AG20443 (cell line): ENCODE measurements at places on chromosomes 1 and 21.
A peak's percentile ranks its signal among the peaks of the same experiment; 100 is the strongest.

GRCh38 chr1:181354865-181355264 is 128.5 kb upstream of the CACNA1E start:
- no peak for DNase-seq

GRCh38 chr1:186819126-186819525 is 9.6 kb upstream of the PLA2G4A start:
- DNase-seq = peak; percentile 41

GRCh38 chr1:20560966-20561365 is 8.6 kb downstream of the FAM43B start:
- no peak for DNase-seq

GRCh38 chr1:95145493-95145892 is 28.3 kb downstream of the TLCD4 start:
- no peak for DNase-seq

- DNase-seq = peak; percentile 29
Measured at GRCh38 chr21:45347712-45348499, 57.1 kb upstream of the COL18A1 start.

DNA sequence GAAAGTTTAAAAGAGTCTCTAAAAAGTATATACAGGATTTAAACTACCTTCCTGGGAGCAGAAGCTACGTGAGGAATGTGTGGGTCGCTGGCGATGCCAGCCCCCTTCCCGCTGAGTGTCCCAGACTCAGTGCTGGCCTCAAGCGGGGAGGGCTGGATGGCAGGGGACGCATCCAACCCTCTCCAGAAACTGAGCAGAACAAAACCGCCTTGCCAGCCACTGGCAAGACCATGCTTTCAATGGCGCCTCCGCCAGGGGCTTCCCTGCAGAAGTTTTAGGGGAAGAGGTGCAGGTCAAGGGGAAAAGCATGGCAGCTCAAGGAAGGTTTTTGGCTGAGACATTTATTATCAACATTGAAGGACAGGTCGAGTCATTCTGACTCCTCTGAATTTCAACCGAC is 26.1 kb downstream of the NADK start:
- DNase-seq = no peak

GRCh38 chr1:29122682-29123052 is 1.0 kb downstream of the TMEM200B start:
- DNase-seq = peak; percentile 95

GRCh38 chr1:162687870-162688269 is 55.6 kb downstream of the DDR2 start:
- DNase-seq = no peak

GRCh38 chr1:30284226-30284625 is 439.2 kb downstream of the MATN1 start:
- no peak for DNase-seq

DNA sequence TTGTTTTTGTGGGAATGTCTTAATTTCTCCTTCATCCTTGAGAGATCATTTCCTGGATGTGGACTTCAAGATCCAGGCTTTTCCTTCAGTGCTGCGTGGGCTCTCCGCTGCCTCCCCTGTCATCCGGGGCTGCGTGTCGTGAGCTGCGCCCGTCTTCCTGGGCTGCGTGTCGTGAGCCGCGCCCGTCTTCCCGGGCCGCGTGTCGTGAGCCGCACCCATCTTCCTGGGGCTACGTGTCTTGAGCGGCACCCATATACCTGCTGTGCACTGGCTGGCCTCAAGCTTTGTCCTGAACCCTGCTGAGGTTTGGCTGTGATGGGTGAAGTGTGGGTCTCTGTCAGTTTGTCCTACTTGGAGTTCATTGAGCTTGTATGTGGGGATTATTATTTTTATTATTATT is 55.1 kb downstream of the PCNT start:
- no peak for DNase-seq

- DNase-seq = peak; percentile 57
Measured at GRCh38 chr1:161978011-161978790, 45.5 kb downstream of the OLFML2B start.

DNA sequence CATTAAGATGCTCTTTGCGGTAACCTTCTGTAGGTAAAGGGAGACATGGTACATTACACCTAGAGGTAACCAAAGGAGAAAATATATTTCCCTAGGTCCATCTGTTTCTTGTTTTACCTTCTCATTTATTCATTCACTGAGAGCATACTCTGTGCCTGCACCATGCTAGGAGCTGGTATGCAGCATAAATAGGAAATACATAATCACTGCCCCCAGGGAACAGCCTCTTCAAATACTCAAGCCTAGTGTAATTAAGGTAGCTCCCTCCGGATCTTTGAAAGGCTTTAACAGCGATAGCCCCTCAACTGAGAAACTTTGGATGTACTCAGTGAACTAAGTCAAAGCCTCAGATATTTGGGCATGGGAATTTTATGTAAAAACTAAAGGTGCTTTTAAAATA is 123.6 kb downstream of the GABPA start:
- DNase-seq = no peak

DNA sequence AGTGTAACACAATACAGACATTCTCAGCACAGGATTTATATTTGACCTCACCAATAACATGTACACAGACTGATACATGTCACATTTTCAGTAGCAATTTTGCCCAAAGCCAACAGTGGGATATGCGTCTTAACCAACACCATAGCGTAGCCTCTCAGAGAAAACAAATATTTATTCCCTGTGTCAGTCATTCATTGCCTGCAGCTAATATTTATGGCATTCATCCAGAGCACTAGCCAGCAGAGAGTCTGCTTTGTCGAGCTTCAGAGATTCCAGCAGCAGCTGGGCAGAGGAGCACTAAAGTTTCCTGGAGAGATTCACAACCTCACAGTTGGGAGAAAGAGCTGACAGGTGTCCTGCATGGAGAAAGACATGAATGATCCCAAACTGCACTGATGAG is 400.7 kb upstream of the DAB1 start:
- DNase-seq = no peak

DNA sequence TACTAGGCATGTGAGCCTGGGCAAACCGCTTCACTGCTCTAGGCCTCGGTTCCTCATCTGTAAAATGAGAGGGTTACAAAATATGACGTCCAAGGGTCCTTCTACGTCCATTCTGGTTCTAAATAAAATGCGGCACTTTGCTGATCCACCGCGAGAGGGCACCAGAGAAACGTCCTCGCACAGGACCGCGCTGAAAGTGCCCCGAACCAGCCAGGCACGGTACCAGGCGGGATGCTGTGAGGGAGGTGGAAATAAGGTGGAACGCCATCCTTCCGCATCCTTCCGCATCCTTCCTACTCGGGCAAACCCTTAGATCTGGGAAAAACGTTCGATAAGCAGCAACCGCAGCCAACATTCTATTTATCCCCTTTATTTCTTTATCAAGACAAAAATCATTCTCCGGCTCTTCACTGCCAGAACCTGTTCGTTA is 60.3 kb upstream of the KRTAP19-8 start:
- DNase-seq = peak; percentile 85

DNA sequence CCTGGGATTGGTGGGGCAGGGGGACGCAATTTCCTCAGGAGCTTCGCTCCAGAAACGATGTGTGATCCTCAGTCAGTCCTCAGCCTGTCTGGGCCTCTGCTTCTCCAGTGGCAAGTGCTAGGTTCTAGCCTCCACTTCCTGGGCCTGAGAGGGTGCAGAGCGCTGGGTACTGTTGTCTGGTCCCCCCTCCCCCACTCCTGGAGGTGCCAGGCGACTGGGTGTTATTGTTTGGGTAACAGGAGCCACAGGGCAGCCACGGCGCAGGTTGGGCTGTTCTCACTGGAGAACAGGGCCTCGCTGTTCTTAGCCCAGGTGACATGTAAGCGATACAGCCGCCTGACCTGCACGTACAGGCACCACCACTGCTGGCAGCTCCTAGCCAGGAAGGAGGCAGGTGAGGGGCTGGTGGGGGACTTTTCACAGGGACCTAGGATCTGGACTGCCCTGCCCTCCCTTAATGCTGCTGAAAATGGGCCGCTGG is 2.1 kb downstream of the RPS6KA1 start:
- DNase-seq = no peak

GRCh38 chr1:125085720-125086591 is 3901.2 kb downstream of the SRGAP2C start:
- no peak for DNase-seq

GRCh38 chr1:225480825-225481434 is 53.1 kb upstream of the LBR start:
- DNase-seq = no peak

DNA sequence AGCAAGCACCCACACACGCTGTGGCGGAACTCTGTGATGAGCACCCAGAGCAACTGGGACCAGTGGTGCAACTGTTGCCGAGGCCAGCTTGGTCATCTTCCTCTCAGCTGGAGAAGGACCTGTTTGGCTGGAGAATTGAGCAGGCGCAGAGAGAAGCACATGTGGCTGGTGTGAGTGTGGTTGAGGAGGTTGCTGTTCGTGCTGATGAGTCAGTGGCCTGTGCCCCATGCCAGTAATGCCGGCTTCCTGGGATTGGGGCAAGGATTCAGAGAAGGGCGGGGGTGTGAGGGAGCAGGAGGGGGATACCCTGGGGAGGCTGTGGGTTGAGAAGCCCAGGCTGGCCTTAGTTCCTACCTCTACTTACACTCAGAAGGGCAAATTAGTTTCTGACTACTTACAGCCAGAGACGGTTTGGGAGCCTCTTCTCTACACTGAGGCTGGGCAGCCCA is 57.5 kb upstream of the EPS8L3 start:
- peak; percentile 98 for DNase-seq

DNA sequence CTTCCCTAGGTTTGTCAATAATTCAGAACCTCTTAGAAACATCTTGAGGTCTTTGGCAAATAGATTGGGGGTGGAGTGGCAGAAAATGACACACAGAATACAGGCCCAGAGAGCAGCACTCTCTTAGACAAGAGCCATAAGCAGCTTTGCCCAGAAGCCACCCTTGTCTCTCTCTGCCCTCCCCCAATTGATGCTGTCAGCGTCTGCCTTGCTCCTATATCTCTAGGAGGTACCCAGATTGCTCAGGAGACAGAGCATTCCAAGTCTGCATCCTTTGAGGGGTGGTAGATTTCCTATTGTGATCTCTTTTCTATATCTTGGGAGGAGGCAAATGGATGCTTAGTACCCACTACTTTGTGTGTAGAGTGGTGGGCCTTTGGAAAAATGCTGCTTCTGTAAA is 1.8 kb downstream of the RGL1 start:
- DNase-seq = no peak

DNA sequence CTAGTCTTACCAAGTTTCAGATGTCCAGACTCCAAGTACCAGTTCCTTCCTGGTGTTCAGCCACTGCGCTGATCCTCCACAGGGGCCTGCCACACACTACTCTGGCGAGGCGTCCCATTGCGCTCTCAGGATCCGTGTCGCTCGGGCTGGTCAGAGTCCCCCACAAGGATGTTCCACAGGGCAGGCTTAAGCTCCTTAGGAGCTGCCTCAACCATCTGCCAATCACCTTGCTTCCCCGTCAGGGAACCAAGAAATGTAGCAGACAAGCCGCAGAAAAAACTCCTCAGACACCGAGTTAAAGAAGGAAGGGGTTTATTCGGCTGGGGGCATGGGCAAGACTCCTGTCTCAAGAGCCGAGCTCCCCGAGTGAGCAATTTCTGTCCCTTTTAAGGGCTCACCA is 9.8 kb downstream of the OR2W3 start:
- no peak for DNase-seq

- DNase-seq = peak; percentile 74
Measured at GRCh38 chr1:61318319-61319125, 236.2 kb downstream of the NFIA start.

DNA sequence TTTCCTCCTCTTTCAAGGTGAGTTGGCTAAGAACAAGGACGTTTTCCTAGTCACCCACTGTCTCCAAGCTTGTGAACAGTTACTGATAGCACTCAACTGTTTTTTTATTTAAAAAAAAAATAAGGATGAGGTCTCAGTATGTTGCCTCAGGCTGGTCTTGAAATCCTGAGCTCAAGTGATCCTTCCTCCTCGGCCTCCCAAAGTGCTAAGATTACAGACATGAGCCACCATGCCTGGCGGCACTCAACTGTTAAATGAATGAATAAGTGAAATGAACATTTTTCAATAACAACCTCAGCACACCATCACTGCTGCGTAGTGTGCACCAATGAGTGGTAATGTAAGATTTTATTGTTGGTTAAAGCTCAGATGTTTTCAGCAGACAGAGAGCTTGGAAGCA is 214.1 kb upstream of the NRIP1 start:
- no peak for DNase-seq

DNA sequence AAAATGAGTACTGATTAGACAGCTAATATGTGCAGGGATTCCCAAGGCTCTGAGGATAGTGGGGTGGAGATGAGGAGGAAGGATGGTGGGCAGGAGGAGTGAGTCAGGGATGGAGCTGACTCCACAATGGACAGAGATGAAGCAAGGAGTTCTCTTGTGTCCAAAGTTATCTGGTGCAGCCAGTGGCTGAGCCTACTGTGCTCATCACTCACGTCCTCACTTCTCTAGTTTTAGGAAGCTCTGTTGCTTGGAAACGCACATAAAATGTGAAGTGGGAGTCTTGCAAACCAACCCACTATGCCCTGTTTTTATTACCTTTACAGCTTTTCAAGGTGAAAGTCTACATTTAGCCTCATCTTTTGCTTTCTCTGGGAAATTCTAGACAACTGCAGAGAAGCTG is 36.5 kb upstream of the SAMD13 start:
- DNase-seq = no peak

DNA sequence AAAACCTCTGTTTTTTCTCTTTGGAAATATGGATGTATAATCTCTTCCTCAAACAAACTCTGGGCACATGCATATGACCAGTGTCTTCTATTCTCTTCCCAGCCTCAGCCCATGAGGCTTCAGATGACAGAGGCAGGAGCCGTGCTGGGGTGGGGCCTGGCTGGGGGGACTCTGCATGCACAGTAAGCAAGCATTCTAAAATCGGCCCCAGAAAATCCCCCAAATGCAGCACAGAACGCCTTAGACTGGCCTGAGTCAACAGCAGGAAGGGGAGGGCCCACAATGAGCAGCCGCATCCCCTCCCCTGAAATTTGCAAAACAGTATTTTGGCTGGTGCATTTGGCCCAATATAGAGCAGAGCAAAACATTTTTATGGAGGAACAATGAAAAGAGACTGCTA is 47.8 kb downstream of the ITPKB start:
- DNase-seq = no peak

GRCh38 chr1:108817811-108818210 is 39.1 kb downstream of the AKNAD1 start:
- no peak for DNase-seq

DNA sequence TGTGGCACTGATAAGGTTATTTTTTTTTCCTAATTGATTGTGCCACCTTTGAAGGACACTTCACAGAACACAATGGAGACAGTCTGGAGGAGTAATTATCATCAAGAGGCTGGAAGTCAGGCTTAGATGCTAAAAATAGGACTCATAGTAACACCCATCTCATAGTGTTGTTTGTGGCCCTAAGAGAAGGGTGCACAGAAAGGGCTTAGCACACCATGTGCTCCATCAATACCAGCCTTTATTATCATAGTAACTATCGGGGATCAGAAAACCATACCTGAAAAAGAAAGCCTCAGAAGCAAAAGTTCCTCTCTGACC is 11.9 kb downstream of the NIPAL3 start:
- DNase-seq = no peak

GRCh38 chr1:93625582-93626327 is 55.9 kb downstream of the BCAR3 start:
- peak; percentile 76 for DNase-seq

GRCh38 chr1:75522389-75522788 is 88.5 kb downstream of the SLC44A5 start:
- no peak for DNase-seq
